ENCODE measurements at places on chromosomes 3 and 15. TPM values are rescaled to one million over a fixed set of nuclear protein-coding genes. Genes with fewer than 3 reads are reported as not detected.

GRCh38 chr3:15796331-15796730, 1.4 kb downstream of the ANKRD28 start:
- DNase-seq: no peak

DNA sequence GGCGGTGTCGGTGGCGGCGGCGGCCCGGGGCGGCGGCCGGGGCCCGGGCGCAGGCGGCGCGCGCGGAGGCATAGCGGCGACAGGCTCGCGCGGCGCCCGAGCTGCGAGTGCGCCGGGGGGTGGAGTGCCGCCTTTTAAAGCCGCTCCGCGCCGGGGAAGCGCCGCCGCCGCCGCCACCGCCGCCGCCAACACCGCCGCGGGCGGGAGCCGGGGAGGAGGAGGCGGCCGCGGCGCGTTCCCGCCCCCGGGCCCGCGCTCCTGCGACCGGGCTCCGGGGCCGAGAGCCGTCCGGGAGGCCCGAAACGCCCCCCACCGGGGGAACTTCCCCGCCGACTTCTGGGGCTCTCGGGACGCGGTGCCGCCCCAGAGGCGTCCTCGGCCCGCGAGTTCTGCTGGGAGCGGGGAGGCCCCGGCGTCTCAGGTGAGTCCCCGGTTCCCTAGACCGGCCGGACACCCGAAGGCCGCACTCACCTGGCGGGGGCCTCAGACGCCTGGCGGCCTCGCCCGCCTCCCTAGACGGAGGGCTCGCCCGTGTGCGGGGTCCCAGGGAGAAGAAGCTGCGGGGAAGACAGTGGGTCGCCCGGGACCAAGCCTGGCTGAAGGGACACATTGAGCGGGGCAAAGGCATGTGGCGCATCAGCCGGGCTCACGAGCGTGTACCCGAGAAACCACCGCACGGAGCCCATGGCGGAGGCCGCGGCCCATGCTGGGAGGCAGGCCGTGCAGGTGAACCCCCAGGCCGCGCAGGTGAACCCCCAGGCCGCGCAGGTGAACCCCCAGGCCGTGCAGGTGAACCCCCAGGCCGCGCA, at the start of gene PCSK6:
Gene PCSK6, minus strand, starts transcription at position 109 of the 809 bp plus-strand sequence. Its CDS starts 37 bp downstream, at position 72.
- peak; percentile 69 for DNase-seq

- DNase-seq: no peak
Observed at GRCh38 chr15:44145495-44145894, 49.6 kb downstream of the FRMD5 start.

The CEMIP gene
- 3.5 TPM for polyA plus RNA-seq

Data from hepatocyte (in vitro differentiated cells).